ENCODE measurements at places on chromosomes 1 and 21.

GRCh38 chr1:168774241-168774640 is 45.2 kb upstream of the DPT start:
- DNase-seq, result no peak

GRCh38 chr1:29945426-29945825 is 709.1 kb downstream of the PTPRU start:
- no peak for DNase-seq

DNA sequence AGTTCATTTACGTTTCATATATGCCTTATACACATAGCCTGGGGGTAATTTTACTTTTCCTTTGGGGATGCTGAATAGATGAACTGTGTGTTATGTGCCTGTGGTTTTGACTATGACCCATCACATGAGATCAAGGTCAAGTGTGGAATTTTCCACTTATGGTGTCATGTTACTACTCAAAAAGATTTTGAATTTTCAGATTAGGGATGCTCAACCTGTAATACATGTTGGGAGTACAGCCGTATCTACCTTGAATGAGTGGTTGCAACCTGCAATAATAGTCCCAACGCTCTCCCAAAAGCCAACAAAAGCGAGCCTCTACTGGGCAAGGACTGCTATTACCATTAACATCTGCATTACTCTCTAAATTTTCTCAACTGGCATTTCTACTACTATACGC is 68.5 kb upstream of the SDC3 start:
- no peak for DNase-seq

- DNase-seq, result no peak
These were observed 39.1 kb upstream of the AGL start for GRCh38 chr1:99811075-99811474.

DNA sequence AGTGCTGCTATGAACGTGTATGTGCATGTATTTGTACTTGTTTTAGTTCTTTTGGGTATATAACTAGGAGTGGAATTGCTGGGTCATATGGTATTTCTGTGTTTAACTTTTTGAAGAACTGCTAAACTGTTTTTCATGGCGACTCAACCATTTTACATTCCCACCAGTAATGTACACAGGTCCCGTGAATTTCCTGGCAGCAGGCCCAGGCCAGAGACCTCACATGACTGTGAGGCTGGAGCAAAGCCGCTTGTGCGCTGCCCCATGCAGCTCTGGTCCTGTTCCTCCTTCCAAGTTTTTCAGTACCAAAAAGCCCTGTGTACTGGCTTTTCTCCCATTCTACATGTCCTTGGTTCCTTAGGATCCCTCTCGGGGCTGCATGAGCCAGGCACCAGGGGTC is 29.6 kb downstream of the ACOT11 start:
- DNase-seq, result no peak

DNA sequence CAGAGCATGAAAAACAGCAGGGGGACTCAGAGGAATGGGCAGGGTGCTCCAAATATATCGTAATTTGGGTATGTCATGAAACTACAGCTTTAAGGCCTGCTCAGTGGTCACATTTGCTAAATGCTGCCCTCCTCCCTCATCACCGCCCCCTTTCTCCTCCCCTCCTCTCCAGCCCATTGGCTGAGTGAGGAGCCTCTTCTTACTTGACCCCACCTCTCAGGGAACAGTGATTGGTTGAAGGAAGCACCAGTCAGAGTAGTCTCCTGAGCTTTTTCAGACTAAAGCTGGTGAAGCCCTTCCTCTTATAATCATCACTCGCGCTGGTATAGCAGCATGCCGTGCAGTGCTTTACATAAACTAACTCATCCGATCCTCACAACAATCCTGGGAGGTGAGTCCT is 10.0 kb upstream of the TTC39A start:
- DNase-seq, result no peak

DNA sequence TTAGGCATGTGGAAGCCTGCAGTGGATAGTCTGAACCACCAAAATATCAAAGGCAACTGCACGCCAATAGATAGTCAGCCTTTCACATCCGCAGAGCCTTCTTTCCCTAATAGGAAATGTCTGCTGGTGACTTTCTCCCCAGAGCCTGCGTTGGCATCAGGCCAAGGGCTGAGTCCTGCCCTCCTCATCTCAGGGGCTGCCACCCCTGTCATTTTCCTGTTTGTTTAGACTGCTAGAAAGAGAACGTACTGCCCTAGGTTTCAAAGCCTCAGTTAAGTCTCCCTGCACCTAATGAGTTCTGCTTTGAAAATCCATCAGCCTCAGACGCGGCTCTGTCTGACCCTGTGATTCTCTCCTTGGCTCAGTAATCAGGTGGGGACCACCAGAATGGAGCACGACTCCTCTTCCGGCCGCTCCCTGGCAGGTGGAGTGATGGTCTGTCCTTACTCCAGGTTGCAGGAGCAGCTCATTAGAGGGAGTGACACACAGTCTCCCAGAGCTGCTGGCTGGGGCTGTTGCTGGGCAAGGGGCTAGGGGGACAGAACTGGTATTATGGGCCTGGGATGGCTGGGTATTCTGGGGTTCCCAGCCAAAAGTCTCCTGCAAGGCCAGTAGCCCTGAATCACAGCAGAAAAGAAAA is 27.3 kb downstream of the STUM start:
- no peak for DNase-seq

GRCh38 chr1:228118040-228118439 is 8.9 kb upstream of the MRPL55 start:
- DNase-seq, result no peak

DNA sequence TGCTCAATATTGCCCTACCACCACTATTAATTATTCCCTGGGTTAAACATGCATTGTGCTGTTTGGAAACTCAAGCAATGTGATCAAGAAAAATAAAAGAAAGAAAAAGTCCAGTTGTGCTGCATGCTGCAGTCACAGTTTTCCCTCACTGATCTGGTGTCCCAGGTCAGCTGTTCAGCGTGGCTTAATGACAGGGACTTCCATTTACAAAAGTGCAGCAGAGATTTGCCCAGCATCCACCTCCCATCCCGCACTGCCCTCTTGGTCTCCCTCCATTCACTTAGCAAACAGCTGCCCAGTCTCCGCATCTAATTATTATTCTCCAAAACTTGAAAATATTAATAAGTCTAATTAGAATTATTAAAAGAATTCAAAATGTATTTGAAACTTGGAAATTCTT is 2.0 kb upstream of the OR2T4 start:
- no peak for DNase-seq

DNA sequence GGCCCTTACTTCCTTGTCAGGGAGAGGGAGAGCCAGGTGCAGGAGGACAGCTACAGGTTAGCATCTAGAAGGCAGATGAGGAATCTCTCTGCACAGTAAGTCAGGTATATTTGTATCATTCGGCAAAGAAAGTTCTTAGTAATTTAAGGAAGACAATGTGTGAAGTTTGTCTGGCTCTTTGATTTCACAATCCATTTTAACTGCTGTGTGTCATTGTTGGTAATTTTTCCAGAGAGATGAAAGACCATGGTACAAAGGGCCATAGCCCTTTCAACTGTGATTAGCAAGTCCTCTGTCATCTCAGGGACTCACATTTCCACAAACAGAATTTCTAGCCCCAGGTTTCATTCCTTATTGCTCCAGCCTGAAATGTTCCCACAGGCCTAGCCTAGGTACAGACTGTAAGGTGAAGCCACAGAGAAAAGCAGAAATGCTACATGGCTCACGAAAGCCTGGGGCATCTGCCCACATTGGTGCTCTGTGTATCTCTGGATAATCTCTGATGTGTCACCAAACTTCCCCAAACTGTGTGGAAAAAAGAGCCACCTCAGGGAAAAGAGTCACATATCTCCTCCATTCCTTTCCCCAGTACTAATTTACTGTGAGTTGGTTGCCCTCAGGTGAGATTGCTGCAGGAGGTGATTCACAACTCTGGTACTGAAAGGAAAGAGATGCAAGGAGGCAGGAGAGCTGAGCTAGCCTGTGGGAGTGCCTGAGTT is 70.6 kb downstream of the SYT6 start:
- DNase-seq, result no peak

DNA sequence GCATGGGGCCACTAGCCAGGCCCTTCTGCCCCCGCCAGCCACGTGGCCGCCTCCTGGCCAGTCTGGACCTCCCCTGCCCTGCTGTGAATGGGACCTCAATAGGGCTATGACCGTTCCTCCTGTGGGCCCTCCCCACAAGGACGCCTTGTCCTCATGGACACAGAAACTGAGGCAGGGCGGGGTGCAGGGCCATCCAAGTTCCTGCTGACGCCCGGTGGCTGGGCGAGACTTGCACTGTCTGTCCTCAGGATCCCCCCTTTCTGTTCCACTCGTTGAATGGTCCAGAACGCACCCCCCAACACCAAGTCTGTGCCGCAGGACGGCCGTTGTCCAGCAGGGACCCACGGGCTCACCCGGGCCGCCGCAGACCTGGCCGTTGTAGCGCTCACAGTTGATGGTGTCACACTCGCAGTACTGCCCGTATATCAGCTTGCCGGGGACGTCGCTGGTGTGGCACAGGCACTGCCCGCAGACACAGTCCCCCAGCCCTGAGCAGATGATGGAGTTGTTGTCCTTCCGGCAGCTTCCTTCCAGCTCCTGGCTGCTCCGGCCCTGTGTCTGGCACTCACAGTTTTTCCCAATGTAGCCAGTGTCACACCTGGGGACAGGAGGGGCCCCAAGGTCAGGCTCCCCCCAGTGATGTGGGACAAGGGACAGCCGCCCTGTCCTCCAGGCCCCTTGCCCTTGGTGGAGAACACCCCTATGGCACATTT is 16.3 kb upstream of the PTTG1IP start:
- DNase-seq, result no peak

DNA sequence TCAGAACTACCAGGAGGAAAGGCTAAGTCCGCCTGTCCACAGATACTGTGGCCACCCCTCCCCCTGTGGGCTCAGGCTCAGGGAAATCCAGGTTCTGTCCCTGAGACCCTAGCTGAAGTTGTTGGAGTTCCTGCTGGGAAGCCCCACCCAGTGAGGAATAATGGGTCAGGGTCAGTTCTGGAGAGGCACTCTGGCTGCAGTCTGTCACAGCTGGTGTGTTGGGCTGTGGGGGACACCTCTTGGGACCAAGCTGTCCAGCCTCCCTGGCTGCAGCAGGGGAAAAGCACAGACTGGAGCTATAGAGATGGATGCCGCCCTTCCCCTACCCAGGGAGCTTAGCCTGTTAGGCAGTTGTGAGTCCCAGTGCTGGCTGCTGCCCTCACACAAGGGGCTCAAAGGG is 65.1 kb upstream of the RGS21 start:
- DNase-seq, result no peak

- DNase-seq, result no peak
These were observed 67.4 kb downstream of the ARHGEF10L start for GRCh38 chr1:17606826-17607440.

DNA sequence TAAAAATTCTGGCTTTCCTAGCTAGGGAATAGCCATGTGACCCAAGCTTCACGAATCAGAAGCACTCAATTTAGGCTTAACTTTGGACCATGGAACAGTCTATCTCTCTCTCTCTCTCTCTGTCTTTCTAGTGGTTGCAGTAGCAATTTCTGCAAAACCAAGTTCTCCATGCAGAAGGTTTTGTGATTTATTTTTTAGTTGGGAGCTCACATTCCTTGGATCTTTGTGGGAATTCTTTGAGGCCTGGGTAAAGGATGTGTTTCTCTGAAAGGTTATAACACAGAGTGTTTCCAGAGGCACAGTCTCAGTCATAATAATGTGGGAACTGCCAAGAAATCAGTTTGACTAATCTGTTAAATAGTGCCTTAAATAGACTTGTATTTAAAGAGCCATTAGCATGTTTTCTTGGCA is 112.3 kb upstream of the COL11A1 start:
- no peak for DNase-seq

DNA sequence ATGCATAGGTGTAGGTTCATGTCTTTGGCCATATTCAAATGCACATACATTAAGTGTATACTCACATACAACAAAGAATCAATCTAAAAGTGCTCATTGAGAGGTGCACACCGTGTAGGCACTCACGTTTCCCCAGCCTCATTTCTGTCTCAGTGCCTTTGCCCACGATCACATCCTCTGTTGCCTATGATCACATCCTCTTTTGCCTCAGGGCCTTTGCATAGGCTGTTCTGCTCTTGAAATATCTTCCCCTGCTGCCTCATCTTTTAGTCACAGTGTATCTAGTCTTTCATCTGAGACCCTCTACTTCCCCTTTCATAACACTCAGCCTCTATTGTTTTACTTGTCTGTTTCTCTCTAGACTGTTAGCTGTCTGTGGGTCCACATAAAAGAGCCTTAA is 69.3 kb downstream of the FOXD2 start:
- no peak for DNase-seq

- DNase-seq, result no peak
These were observed 61.6 kb downstream of the LRRN2 start for GRCh38 chr1:204623894-204624361.

DNA sequence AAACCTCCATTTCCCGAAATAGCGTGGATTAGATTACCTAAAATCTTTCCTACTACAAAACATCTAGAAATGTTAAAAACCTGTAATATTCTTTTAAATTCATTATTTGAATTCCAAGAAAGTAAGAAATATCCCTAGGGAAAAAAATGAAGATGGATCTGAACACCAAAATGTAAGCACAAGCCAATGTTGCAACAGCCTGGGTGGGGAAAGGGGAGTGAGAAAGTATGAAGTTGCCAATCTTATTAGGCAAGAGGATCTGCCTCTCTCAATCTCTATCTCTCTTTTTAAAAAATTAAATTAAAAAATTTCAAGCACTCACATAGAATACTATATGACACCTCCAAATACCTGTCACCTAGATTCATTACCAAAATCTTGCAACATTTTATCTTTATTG is 74.9 kb upstream of the IRF2BP2 start:
- DNase-seq, result no peak

- no peak for DNase-seq
These were observed 105.9 kb downstream of the GPATCH2 start for GRCh38 chr1:217524787-217525520.

DNA sequence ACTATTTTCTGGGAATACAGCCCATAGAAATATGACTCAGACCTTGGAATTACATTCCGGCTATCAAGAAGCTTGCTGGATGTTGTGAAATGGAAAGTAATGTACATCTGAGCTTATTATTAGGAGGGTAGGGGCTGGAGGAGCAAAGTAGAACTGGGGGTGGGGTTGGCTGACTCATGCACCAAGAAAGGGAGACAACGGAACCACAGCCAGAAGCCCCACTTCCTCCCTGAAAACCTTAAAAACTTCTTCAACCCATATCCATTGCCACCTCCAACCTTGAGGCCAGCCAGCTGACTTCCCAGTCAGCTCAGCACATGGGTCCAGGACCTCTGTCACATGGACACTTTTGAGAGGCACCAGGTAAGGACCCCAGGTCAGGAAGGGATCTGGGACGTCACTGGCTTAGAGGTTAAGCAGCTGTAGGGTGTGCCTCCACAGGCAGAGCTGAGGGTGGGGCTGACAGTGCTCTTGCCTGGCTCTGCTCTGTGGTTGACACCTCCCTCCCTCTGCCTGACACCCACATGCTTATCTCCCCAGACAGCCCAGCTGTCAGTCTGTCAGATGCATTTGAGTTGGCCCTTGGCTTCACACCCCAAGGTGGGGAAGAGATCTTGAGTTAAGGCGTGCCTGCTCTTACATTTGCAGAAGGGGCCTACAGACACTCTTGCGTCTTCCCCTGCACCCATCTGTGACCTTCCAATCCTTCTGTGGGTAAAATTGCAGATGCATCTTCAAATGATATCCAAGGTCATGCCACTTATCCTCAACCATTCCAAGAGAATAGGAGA is 5.7 kb upstream of the ZNF683 start:
- DNase-seq, result no peak

Measured in NCI-H187 treated with DMSO at 0.1 percent for 48 hours (cell line).